ENCODE measurements at places on chromosomes 1 and 21. TPM values are rescaled to one million over a fixed set of nuclear protein-coding genes. Genes with fewer than 3 reads are reported as not detected.
A peak's percentile ranks its signal among the peaks of the same experiment; 100 is the strongest.

Gene DMRTA2
- total RNA-seq: 0.28 TPM

Gene GJC2
- total RNA-seq: 0.95 TPM

GRCh38 chr1:153946622-153947241, at the start of gene DENND4B:
TSS of gene DENND4B (minus strand) at chr1:153946718. CDS start at chr1:153944374, 2,344 bp downstream.
- peak; percentile 40 for DNase-seq

- DNase-seq: no peak
Measured at GRCh38 chr1:65170511-65171142, 22.6 kb downstream of the AK4 start.

DNA sequence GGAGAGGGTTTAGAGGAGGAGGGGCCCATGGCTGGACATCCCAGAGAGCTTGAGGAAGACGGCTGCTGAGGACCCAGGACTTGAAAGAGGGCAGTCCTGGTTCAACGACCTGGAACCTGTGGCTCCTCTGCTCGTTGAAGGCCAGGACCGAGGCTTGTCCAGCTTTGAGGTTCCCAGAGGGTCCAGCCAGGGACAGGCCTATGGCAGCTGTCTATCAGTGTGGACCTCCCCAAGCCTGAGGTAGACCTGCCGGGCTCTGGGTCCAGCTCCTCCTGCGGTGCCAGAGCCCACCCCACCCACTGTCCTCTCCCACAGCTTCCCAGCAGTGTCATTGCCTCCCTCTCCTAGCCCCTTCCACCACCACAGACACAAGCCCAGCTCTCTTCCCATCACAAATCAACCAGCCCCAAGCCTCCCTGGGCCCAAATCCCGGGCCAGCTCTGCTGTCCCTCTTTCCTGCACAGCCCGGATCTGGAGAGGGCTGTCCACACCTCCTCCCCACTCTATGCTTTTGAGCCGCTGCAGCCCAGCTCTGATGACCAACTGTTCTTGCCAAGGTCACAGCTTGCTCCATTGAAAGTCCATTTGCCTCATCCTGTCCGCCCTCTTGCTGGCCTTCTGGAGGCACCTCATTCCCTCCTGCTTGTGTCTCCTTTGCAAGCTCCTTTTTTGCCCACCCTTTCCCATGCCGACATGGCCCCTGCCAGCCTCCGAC, 48.7 kb upstream of the EDN2 start:
- no peak for DNase-seq

- DNase-seq: no peak
Measured at GRCh38 chr1:50438945-50439344, 15.7 kb upstream of the DMRTA2 start.
